Effector memory CD4-positive, alpha-beta T cell (primary cell): ENCODE measurements at places on chromosomes 1 and 21.

DNA sequence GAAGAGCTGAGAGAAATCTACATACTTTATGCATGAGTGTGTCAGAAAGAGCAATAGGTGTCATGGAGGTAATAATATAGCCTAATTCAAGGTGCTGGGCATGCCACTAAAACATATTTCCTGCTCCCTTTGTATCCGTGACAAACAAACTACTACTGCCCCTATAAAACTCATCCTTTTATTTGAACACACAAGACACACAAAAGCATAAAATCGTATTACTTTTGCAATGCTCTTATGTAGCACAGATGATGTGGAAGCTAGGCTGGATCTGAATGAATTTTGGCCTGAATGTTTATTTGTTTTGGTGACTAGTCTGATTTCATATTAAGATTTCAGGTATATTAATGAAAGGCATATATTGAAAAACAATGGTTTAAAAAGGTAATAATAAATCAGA is 239.3 kb upstream of the NEGR1 start:
- no peaks in the 10 kb centered on the region for H3K4me1 ChIP-seq
- H3K36me3 ChIP-seq, result no peaks in the 10 kb centered on the region
- no peak for DNase-seq
- no peak overlapping the region for H3K27ac ChIP-seq
- no peak overlapping the region for H3K4me3 ChIP-seq

- peaks cover 65% of the 10 kb centered on the region for H3K36me3 ChIP-seq
- no peak for DNase-seq
- H3K4me3 ChIP-seq, result no peak overlapping the region
- H3K27me3 ChIP-seq, result no peaks in the 10 kb centered on the region
- H3K27ac ChIP-seq, result no peak overlapping the region
Observed at GRCh38 chr1:21232044-21232443, 55.3 kb upstream of the EIF4G3 start.

GRCh38 chr1:183794088-183794487 is 10.8 kb upstream of the RGL1 start:
- no peak for DNase-seq
- H3K4me1 ChIP-seq, result no peaks in the 10 kb centered on the region
- H3K27ac ChIP-seq, result no peak overlapping the region
- H3K27me3 ChIP-seq, result no peaks in the 10 kb centered on the region
- no peak overlapping the region for H3K4me3 ChIP-seq

- peak; percentile 46 for DNase-seq
- peak within 1 kb of the TSS; percentile 59 for H3K27ac ChIP-seq
- H3K4me3 ChIP-seq, result peak within 1 kb of the TSS; percentile 62
- no peaks in the 10 kb centered on the region for H3K27me3 ChIP-seq
- H3K36me3 ChIP-seq, result peaks cover 19% of the 10 kb centered on the region
- no peaks in the 10 kb centered on the region for H3K4me1 ChIP-seq
Observed at GRCh38 chr1:43453442-43454269, at the start of gene HYI. Gene HYI (minus strand): TSS chr1:43453931. CDS start chr1:43453793, 138 bp downstream.

DNA sequence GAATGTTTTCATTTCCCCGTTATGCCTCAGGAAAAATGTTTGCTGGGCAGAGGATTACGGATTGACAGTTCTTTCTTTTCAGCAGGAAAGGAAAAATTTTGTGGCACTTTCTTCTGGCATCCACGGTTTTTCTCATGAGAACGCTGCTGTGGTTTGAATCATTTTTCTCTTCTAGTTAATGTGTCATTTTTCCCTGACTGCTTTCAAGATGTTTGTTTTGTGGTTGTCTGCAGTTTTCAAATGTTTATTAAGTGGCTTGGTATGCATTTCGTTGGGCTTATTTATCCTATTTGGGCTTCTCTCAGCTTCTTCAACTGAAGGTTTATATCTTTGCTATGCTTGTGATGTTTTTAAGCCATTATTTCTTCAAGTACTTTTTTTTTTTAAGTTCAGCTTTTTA is 359.0 kb downstream of the RGS7 start:
- H3K4me1 ChIP-seq, result no peaks in the 10 kb centered on the region
- DNase-seq, result no peak
- H3K36me3 ChIP-seq, result no peaks in the 10 kb centered on the region
- no peaks in the 10 kb centered on the region for H3K27me3 ChIP-seq
- no peak overlapping the region for H3K4me3 ChIP-seq
- H3K27ac ChIP-seq, result no peak overlapping the region

GRCh38 chr1:36769886-36770830 is 264.2 kb downstream of the GRIK3 start:
- H3K4me1 ChIP-seq, result no peaks in the 10 kb centered on the region
- H3K27ac ChIP-seq, result no peak overlapping the region
- no peak overlapping the region for H3K4me3 ChIP-seq

GRCh38 chr1:55413286-55413685 is 198.1 kb upstream of the USP24 start:
- H3K4me3 ChIP-seq, result no peak overlapping the region
- H3K27me3 ChIP-seq, result no peaks in the 10 kb centered on the region
- no peak for DNase-seq
- no peaks in the 10 kb centered on the region for H3K4me1 ChIP-seq

DNA sequence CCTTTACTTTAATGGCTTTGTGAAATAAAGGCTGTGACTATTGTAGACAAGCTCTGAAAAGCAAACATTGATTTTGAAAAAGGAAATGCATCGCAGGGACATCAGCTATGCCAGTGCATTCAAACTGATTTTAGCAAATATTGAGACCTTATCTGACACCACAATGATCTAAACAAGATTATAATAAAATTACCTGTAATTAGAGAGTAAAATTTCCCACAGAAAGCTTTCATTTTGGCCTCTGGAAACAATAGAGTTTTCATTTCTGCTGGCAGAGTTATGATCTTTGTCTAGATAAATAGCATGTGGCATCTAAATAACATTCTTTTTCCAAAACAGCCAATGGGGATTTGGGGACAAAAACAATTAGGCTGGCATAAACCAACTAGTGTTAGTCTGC is 650.4 kb upstream of the PRMT6 start:
- H3K4me3 ChIP-seq, result no peak overlapping the region
- no peak for DNase-seq
- no peaks in the 10 kb centered on the region for H3K36me3 ChIP-seq
- no peaks in the 10 kb centered on the region for H3K4me1 ChIP-seq

- no peaks in the 10 kb centered on the region for H3K36me3 ChIP-seq
- no peak overlapping the region for H3K27ac ChIP-seq
- H3K27me3 ChIP-seq, result no peaks in the 10 kb centered on the region
- H3K4me3 ChIP-seq, result no peak overlapping the region
Observed at GRCh38 chr1:154856544-154856943, 13.5 kb downstream of the KCNN3 start.

GRCh38 chr1:220338759-220339158 is 66.5 kb upstream of the RAB3GAP2 start:
- H3K27ac ChIP-seq, result no peak overlapping the region
- no peak for DNase-seq
- H3K27me3 ChIP-seq, result no peaks in the 10 kb centered on the region
- no peak overlapping the region for H3K4me3 ChIP-seq

- H3K4me1 ChIP-seq, result no peaks in the 10 kb centered on the region
- no peak for DNase-seq
Observed at GRCh38 chr1:40634901-40635655, 30.4 kb downstream of the RIMS3 start.

DNA sequence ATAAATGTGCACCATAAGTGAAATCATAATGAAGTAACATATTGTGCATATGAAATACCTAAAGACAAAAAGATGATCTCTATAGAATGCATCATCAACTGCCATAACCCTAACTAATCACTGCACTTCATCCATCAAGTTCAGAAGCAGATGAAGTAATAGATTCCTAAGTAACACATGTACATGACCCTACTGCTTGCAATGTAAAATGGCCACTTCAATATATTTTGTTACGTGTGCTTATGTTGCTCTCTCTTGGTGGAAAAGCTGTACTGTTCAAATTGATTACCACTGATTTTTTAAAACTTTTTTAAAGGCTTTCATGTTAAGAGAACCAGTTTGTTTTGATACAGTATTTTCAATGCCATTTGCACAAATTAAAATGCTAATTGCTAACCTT is 141.8 kb downstream of the TTLL7 start:
- H3K27ac ChIP-seq, result no peak overlapping the region
- H3K36me3 ChIP-seq, result no peaks in the 10 kb centered on the region
- H3K4me1 ChIP-seq, result peaks cover 4% of the 10 kb centered on the region
- no peaks in the 10 kb centered on the region for H3K27me3 ChIP-seq

DNA sequence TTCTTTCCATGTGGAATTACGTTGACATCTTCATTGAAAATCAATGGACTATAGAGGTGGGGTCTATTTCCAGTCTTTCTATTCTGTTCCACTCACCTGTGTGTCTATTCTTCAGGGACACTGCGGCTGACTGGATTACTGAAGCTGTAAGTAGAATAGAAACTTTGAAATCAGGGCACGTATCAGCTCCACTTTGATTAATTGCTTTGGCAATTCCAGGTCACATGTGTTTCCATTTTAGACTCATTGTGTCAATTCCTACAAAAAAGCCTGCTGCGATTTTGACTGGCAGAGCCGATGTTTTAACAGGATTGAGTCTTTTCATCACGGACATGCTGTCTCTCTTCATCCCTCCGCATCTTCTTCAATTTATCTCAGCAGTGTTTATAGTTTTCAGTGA is 20.9 kb upstream of the RNF223 start:
- no peak overlapping the region for H3K27ac ChIP-seq
- no peaks in the 10 kb centered on the region for H3K27me3 ChIP-seq
- no peaks in the 10 kb centered on the region for H3K4me1 ChIP-seq

DNA sequence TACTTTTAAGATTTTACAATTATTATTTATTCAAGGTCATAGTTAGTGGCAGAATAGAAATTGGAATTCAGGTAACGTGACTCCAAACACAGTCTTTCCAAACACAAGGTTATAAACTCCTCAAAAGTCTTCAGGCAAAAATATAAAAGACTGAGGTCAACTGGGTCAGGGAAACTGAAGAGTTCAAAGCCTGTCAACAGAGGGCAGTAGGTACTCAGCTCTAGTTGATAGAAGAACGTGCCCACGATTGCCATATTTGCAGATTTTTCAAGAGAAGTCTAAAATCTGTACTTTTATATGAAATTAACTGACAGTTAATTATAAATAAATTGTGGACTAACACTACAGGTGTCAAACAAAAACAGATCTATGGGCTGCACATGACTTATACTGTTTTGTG is 135.0 kb downstream of the LHX4 start:
- H3K4me1 ChIP-seq, result no peaks in the 10 kb centered on the region
- no peaks in the 10 kb centered on the region for H3K36me3 ChIP-seq
- H3K4me3 ChIP-seq, result no peak overlapping the region
- H3K27me3 ChIP-seq, result no peaks in the 10 kb centered on the region
- no peak for DNase-seq
- H3K27ac ChIP-seq, result no peak overlapping the region

DNA sequence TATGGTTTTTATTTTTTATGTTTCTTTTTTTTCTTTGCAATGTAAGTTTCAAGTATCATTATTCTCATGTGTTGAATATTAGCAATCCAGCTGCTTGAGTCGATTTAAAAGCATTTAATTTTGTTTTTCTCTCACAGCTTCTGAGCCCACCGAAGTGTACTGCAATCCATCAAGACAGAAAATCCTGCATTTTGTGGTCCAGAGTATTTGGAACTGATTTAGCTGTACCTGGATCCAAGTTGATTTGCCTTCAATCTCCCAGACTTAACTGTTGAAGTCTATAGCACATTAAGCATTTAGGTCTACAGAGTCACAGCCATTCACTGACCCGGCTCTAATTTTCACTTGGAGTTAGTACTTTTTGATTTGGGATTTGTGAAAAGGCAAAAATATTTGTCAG is 622.9 kb upstream of the ADAMTS5 start:
- no peaks in the 10 kb centered on the region for H3K36me3 ChIP-seq
- no peak for DNase-seq
- no peak overlapping the region for H3K4me3 ChIP-seq
